ENCODE measurements at places on chromosomes 12 and 14.
A peak's percentile ranks its signal among the peaks of the same experiment; 100 is the strongest.

DNA sequence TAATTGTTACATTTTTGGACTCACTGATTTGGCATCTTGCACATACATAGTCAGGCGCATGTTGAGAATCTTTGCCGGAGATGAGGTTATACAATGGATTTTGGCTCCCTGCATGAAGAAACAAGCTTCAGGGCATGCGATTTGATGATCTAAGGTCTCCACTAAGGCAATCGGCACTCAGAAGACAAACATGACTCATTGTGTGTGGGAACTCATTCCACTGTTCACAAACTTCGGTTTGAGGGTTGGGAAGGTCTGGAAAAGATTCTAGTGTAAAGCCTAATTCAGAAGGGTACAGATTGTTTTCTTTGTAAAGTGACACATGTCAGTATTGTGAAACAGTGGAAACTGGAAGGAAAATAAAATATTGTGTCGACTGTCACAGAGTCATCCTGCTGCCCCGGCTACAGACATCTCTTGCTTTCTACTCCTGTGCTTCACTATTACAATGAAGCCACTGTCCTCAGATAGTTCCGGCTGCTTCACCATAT, 192.6 kb upstream of the HMGA2 start:
- DNase-seq = no peak

GRCh38 chr12:57614178-57614947, 3.1 kb downstream of the ARHGEF25 start:
- no peak for DNase-seq

GRCh38 chr12:105706321-105706972, 376.0 kb downstream of the C12orf75 start:
- DNase-seq = no peak

DNA sequence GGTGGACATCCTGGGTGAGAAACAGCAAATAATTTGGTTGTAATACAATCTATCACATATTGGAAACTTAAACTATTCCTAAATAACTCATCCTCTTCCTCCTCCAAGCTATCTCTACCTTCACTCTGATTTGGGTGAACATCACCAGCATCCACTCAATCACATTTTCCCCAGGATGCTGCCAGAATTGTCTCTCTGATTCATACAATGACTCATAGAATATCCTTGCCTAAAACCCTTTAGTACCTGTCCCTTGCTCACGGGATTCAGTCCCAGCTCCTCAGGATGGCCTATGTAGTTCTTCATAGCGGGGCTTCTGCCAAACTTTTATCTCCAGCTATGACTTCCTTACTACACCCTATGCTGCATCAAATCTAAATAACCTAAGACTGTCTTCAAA, 146.8 kb downstream of the EMP1 start:
- DNase-seq = no peak

GRCh38 chr14:104732355-104732804, 8.4 kb downstream of the ADSS1 start:
- no peak for DNase-seq

GRCh38 chr14:30443368-30444007, 115.5 kb upstream of the G2E3 start:
- no peak for DNase-seq

- DNase-seq = no peak
These were observed 126.8 kb upstream of the EVL start for GRCh38 chr14:99938376-99938775.

GRCh38 chr14:57974896-57975295, 109.0 kb upstream of the SLC35F4 start:
- no peak for DNase-seq

DNA sequence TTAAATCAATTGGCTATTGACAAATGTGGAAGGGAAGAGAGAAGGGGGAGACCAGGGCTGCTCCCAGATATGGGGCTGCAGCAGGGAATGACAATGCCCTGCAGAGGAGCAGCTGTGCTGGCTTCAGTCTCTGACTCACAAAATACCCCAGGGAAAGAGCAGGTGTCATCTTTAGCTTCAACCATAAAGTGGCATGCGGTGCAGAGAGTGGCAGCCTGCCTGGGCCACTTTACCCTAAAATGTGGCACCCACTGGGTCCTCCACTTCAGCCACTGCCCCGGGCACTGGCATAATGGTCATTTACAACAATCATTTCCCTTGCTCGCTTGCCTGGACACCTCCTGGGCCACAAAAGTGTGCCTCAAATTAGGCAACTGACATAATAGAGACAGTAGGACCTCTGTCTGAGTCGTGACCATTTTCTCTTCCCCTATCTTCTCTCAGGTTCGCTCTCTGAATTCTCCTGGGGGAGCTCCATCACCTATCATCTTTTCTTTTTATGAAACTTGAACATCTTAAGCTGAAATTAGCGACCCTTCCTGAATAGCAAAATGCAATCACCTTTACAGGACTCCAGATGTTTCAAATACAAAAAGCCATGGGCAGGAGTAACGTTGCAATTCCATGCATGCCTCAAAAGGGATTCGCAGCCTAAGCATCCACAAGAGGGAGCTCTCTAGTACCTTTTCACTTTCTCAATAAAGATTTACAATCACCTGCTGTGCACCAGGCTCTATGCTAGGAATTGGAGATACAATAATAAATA, 179.9 kb upstream of the ATF7IP start:
- DNase-seq = peak; percentile 14

GRCh38 chr12:3097186-3097804, 20.1 kb downstream of the TSPAN9 start:
- no peak for DNase-seq

DNA sequence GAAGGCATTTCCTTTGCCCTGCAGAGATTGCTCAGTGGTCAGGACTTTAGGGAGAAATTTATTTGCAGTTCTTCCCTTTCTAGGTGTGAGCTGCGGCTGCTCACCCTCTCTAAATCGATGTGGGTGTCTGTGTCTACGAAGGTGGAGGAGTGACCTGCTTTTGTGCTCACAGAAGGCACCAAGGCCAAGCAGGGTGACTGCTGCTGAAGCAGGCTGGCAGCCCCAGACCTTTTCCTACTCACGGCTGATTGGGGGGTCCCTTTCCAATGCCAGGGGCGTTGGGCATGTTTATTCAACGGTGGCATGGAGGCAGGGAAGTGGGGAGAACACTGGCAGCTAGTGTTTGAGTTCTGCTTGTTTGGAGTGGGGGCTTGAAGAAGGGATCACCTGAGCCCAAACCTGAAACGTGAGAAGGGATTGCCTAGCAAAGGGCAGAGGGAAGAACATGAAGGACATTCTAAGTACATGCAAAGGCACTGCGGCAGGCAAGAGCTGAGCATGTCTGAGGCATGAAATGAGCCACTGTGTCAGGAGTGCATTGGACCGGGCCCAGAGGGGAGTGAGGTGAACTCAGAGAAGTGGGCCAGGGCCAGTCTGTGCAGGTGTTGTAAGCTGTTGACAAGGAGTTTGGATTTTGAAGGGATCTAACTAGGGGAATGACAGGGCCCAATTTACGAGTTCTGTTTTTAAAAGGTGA, 56.3 kb downstream of the CACNA1C start:
- no peak for DNase-seq

- no peak for DNase-seq
These were observed 98.6 kb downstream of the ARF6 start for GRCh38 chr14:49991491-49991890.

DNA sequence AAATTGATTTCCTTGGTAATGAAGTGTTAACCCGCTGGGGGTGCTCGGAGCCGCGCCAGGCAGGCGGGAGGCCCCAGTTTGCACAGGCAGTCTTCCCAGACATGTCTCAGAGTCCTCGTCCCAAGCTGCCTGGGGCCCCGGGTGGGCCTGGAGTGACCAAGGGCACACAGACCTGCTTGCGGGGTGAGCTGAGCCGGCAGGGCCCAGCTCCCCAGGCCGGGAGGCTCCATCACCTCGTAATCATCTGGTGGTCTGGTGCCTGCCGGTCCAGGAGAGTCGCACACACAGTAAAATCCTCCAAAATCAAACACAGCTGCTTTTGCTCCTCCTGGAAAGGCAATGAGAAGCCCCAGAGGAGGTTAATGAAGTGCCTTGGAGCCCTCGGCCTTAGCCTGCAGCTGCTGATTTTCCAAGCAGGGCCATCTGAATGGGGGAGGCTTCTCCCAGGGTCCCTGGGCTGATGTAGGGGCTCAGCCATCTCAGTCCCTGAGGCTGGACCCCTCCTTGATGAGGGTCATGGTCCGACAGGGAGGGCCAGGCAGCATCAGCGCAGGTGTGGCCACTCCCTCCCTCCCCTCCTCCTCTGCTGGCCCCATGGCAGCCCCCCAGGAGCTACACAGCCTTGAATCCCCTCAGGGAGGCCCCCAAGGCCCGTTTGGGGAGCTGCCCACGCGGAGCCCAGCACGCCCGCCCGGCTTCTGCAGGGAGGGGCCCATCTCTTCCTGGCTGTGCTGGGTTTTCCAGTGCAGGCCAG, 39.4 kb upstream of the FBRSL1 start:
- DNase-seq = no peak

- DNase-seq = peak; percentile 36
These were observed 598 bp downstream of the HIF1A start for GRCh38 chr14:61695695-61696527.

DNA sequence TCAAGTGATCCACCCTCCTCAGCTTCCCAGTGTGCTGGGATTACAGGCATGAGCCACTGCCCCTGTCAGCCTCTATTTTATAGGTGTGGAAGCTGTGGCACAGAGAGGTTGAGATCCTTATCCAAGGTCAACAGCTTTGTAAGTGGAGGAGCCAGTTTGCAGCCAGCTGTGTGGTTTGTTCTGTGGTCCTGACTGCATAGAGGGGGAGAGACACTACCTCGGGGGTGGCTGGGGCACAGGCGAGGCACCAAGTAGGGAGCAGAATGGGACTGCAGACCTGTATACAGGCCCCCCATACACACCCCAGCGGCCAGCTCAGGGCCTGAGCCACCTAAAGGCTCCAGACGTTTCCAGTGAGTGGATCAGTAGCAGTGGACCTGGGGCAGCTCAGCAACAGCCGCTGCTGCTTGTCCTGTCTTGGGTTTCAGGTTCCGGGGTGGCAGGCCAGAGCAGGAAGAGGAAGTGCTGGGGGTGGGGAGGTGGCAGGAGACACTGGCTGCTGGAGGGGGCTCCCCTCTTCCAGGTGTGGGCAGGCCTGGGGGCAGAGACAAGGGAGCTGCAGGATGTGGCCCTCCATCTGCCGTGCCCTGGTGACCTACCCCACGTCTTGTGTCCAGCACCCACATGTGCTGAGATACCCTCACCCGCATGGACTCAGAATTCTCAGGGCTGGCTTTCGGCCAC, 11.0 kb downstream of the ORAI1 start:
- peak; percentile 65 for DNase-seq

- no peak for DNase-seq
These were observed 177.5 kb upstream of the TMTC1 start for GRCh38 chr12:29961231-29961630.

- peak; percentile 56 for DNase-seq
These were observed 11.9 kb downstream of the TMEM52B start for GRCh38 chr12:10190558-10191388.

DNA sequence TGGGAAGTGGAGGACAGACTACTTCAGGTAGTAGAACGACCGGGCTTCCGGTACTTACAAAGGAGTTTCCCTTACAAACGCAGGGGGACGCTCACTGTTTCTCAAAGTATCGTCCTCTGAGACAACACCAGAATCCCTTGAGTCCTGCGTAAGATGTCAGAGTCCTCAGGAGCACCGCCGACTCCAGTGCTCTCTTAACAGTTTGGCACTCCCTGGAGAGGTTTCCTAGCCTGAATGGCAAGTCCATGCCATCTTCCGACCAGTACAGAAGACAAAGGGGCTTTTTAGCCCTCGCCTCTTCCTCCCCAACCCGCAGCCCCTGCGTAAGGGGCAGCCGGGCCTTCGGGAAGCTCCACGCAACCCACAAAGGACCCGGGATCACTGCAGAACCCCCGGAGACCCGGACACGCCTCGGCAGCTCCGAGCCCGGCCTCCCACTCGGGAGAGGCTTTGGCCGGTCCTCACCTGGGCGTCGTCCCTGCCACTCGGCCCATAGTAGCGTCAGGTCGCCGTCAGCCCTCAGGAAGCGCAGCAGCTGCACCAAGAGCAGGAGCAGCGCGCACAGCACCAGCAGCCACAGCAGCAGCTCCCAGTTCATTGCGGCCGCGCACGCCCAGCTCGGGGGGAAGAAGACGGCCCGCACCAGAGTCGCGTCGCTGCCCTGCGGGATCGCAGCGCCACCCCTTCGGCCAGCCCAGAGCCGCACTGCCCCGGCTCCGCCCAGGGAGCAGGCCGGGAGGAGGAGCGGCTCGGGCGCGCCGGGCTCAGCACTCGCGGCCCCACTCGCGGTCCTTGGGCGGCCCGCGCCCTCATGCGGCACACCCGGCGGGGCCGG, at the start of gene DHRS7:
TSS of gene DHRS7 (minus strand) at position 687 of the 835 bp plus-strand sequence. CDS start at position 598, 89 bp downstream.
- DNase-seq = peak; percentile 67
